Activated T-helper 1 cell treated with anti-CD3 and anti-CD28 coated beads, Interleukin-2, amount 50 U/mL, for 16 hours (primary cell): ENCODE measurements at places on chromosomes 1 and 21.

DNA sequence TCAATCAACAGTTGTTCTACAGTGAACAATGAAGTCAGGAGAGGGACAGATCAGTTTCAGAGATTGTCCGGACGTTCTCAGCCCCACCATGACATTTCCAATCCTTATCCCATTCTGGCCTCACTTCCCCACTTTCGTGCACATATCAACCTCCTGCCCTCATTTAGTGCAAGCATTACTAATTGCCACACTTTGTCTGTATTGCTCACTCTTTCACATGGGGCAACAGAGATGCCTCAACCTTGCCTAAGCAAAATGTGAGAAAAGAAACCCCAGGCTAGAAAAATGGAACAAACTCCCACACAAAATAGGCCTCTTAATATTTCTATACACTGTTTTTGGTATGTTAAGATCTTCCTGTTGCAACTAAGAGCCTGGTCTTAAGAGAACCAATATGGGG lies 8.9 kb upstream of the RGS1 start:
- DNase-seq: no peak

DNA sequence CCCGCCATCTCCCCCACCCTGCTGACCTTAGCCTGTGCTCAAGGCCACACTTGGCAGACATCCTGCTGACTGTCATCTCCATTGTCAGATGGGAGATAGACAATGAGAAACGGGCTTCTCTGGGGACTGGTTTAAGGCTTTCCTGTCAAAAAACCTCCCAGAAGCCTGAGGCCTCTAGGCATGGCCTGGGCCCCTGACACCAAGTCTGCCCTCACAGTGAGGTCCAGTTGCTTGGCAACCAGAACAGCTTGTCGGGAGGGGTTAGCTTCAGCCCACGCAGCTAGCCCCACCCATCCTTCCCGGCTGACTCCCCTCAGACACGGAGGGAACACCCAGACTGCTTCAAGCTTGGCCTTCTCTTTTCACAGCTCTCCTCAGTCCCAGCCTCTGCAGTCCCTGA lies 11.0 kb downstream of the PLEKHA6 start:
- no peak for DNase-seq

GRCh38 chr1:230540421-230541155 lies 101.7 kb upstream of the COG2 start:
- DNase-seq: no peak

DNA sequence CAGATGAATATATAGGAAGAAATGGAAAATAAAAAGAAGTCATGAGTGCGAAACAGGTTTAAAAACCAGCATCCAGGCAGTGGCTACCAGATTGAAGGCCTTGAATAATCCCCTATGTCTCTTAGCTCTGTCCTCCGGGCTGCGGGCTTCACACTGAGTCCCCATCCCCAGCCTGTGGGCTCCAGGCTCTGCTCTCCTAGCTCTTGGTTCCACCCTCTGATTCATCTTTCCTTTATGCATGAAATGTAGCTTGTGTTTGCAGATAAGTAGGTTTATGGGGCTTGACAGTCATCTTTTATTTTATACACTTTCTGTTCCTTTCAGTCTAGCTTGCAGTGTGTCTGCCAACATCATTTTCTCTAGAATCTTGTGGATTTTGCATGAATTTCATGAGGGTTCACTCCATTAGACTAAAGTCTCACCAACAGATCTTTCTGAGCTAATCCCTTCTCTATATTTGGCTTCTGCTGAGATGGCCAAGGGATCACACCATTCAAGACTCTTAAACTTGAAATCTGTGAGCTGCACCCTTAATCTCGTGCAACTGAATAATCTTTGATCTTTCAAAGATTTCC lies 174.5 kb downstream of the PLPPR4 start:
- DNase-seq: no peak

- no peak for DNase-seq
Observed at GRCh38 chr1:170729225-170730002, 65.5 kb downstream of the PRRX1 start.

DNA sequence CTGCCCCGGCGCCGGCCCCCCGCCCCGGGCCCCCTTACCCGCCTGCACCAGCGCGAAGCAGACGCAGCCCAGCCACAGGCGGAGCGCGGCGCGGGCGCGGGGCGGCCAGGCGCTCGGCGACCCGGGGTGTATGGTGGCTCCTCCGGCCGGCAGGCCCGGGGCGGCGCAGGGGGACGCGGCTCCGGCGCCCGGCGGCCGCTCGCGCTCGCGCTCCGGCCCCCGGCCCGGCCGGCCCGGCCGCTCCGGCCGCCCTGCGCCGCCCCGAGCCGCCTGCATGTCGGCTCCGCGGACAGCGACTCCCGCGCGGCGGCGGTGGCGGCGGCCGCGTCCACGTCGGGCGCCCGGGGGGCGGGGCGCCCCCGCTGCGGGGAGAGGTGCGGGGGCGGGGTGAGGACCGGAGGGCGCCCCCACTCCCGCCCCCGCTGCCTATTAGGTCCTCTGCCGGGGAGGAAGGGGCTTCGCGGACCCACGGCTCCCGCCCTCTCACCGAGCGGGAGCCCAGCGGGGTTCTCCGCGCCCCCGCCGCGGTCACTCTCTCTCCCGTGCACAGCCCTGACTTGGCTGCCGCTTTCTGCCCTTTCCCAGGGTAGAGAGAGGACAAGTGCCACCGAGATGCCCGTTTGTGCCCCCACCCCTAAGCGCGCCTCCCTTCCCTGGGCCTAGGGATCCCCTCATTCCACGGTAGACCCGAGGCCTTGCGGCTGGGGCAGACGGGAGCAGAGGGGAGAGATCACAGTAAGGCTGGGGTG lies at the start of gene FNDC5:
Gene FNDC5, minus strand, starts transcription at position 298 of the 749 bp plus-strand sequence.
- DNase-seq: no peak

- DNase-seq: no peak
Observed at GRCh38 chr1:87334351-87335174, 5.9 kb downstream of the LMO4 start.

- DNase-seq: no peak
Observed at GRCh38 chr1:51697166-51697565, 80.3 kb downstream of the OSBPL9 start.

DNA sequence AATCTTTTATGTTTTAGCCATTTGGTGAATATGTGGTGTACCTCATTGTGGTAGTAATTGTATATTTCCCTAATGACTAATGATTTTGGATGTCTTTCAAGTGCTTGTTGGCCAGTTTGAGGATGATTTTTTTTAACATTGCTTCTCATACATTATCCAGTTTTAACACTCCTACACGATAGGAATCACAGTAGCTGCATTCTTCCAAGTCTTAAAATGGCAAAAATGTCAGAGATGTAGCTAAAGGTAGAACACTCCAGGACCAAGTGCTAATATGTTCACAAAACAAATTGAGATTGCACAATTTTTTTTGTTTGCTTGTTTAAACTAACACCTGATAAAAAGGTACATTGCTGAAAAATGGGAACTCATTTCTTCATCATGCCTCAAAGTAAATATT lies 11.7 kb downstream of the USP25 start:
- no peak for DNase-seq

- DNase-seq: no peak
Observed at GRCh38 chr1:94901841-94902240, 25.1 kb downstream of the CNN3 start.
